ENCODE measurements at places on chromosomes 5 and 9.

DNA sequence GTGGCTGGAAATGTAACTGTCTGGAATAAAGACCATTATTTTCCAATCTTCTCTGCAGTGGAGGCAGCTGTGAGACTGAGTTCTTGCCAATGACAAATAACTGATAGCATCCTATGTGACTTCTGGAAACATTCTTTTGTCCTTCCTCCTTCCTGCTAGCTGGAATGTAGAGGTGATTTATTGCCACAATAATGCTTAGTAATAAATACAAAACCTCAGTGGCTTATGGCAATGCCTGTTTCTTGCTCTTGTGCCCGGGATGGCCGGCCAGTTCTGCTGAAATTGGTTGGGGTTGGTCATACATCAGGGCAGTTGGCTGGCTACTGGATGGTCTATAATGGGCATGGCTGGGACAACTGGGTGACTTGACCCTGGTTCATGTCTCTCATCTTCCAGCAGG lies 12.2 kb upstream of the TEX48 start:
- no peak for DNase-seq

GRCh38 chr5:26237489-26237888 lies 800.9 kb downstream of the CDH9 start:
- DNase-seq: no peak

- no peak for DNase-seq
These were observed 52.9 kb upstream of the EXOC3 start for GRCh38 chr5:389891-390622.

- no peak for DNase-seq
These were observed 162.1 kb downstream of the TRPM3 start for GRCh38 chr9:70959366-70959765.

DNA sequence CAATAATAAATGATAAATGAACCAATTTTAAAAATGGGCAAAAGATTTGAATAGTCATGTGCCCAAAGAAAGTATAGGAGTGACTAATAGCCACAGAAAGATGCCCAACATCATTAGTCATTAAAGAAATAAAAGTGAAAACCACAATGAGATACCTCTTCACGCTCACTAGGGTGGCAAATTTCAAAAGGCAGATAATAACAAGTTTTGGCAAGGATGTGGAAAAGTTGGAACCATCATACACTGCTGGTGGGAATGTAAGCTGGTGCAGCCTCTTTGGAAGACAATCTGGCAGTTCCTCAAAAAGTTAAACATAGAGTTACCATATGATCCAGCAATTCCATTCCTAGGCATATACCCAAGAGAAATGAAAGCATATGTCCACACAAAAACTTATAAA lies 1819.8 kb downstream of the MAT2B start:
- DNase-seq: no peak

- DNase-seq: no peak
These were observed 86.6 kb downstream of the EHMT1 start for GRCh38 chr9:137705443-137705863.

GRCh38 chr5:120452471-120452870 lies 11.6 kb upstream of the PRR16 start:
- DNase-seq: no peak

- no peak for DNase-seq
These were observed 7.5 kb downstream of the NMUR2 start for GRCh38 chr5:152397581-152397980.

DNA sequence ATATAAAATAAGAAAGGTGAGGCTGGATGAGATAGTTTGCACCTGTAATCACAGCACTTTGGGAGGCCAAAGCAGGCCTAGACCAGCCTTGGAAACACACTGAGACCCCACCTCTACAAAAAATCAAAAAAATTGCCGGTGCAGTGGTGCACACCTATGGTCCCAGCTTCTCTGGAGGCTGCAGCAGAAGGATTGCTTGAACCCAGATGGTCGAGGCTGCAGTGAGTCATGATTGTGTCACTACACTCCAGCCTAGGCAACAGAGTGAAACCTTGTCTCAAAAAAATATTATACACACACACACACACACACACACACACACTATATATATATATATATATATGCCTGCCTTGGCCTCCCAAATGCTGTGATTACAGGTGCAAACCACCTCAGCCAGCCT lies 1.3 kb downstream of the SLC35D2 start:
- DNase-seq: no peak

DNA sequence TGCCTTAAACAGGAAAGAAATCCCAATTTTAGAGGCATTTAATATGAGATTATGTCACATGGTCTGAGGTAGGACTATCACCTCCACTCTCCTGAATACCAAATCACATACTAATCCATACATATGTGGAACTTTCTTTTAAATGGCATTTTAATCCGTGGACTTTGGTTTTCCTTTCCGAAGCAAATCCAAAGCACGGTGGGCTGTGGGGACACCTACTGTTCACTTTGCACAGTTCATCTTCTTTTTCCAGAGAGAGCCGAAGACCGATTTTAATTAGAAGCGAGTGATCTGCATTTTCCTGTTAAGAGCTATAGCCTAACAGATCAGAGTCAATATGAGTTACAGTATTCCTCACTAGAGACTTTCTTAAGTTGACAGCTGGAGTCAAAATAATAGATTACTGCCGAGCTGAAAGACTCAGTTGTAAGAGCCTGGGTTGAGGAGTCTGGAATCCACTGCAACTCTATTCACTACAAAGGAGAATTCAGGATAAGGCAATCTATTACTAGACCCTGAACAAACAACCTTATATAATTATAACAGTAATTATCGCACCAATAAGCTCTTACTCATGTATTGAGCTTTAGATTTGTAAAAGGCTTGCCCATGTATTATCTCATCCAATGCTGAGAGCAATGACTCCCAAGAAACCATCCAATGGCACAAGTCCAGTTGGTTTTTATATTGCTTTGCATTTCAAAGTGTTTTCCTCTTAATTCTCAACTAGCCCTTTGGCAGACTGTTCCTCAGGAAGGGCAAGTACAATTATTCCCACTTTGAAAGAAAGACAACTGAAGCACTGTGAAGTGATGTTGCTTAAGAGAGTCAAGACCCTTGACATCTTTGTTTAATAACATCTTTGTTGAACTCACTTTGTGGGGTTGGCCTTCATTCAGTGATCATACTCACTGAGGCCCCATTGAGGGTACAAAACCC lies 144.7 kb downstream of the TRPM6 start:
- no peak for DNase-seq

- no peak for DNase-seq
These were observed 12.5 kb upstream of the SHOC1 start for GRCh38 chr9:111807197-111807596.

- no peak for DNase-seq
These were observed 499.7 kb downstream of the SLCO4C1 start for GRCh38 chr5:101796427-101796826.

GRCh38 chr9:111362526-111362925 lies 32.5 kb upstream of the OR2K2 start:
- no peak for DNase-seq

- no peak for DNase-seq
These were observed 14.8 kb upstream of the PLEKHG4B start for GRCh38 chr5:77170-77501.

DNA sequence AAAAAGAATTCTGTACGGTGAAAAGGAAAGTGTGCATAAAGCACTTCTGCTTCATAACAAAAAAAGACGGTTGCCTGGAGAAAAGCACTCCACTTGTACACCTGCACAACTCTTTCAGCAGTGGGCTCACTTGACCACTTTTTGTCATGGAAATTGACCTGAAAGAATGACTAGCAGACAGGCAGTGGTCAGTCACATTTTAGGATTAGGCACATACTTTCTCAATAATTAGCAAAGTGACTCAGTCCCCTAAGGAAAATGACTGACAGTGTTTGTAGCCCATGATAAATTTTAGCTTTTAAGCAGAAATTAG lies 169.3 kb downstream of the FANCC start:
- no peak for DNase-seq

All from activated T-helper 1 cell treated with Interleukin-2 at 50 U/mL for 16 hours (primary cell).